ENCODE measurements at places on chromosomes 5 and 9.

- DNase-seq, result no peak
These were observed 185.0 kb downstream of the GAPVD1 start for GRCh38 chr9:125446561-125447094.

DNA sequence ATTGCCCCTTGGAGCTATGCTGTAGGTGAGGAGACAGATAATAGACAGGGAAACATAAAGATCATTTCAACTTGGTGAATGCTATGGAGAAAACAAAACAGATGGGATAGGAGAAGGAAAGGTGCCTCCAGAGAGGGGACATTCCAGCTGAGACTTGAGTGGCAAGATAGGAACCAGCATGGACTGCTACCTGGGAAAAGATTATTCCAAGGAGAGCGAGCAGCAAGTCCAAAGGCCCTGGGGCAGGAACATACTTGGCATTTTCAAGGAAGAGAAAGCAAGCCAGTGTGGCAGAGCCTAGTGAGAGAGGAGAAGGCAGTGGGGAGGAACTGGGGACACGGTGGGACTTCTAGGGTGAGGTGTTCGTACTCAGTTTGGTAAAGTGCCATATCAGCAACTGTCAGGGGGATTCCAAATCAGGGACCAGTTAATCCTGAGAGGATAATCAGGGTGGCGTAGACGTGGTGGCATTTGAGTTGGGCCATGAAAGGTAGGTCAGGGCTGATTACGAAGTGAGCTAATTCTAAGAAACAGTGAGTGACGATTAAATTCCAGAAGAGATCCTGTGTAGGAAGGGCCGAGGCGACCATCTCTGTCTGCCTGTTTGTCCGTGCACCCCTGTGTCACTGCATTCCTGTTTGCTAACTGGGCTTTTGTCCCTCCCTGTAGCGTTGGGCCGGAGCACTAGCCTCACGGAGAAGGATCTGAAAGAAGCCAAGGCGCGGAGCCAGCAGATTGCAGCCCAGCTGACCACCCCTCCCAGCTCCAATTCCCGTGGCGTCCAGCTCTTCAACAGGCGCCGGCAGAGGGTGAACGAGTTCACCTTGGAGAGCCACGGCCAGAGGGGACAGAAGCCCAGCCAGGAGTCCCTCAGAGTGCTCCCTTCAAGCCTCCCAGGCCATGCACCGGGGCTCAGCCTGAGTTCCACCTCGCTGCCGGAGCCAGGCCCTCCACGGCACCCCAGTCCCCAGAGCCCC, 7.1 kb downstream of the SYNPO start:
- no peak for DNase-seq

DNA sequence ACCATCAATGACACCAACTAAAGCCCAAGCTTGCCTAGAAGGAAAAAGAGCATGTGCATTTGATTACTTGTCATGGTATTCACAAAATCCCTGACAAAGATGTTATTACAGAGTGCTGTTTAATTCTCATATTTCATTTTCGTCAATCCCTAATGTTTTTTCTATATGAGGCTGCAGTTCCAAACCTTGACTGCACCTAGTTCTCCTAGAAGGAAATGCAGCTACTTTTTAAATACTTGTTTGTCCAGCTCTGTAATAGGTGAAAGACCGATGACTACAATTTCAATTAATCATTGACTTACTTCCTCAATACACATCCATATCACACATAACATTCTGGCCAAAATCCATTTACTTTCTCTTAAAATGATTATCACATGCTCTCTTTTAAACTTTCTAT, 28.1 kb downstream of the CEMIP2 start:
- no peak for DNase-seq

- DNase-seq, result no peak
These were observed 104.7 kb downstream of the DCP2 start for GRCh38 chr5:113081091-113081839.

Measured in cortex of kidney (tissue), 1 donor.